AML-193 (cell line): ENCODE measurements at places on chromosomes 16 and 17.

- DNase-seq: no peak
These were observed 182.9 kb downstream of the SHISA9 start for GRCh38 chr16:13084331-13084730.

- DNase-seq: no peak
These were observed 192.6 kb downstream of the MYO1D start for GRCh38 chr17:32684087-32684958.

DNA sequence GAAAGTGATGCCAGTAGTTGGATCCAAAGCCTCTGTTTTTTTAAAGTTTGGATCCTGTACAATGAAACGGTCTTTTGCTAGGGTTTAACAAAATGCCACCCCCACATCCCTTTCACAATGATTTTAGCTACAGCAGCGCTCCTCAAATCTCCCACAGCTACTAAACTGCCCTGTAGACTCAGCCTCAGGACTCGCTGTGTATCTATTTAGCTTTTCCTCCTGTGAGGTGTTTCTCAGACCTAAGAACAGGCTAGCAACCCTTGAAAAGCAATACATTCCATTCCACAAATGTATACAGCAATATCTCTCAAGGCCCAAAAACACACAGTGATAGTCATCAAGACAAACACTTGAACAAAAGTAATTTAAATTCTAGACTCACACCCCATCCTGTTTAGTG lies 206.4 kb downstream of the ZFHX3 start:
- DNase-seq: no peak

DNA sequence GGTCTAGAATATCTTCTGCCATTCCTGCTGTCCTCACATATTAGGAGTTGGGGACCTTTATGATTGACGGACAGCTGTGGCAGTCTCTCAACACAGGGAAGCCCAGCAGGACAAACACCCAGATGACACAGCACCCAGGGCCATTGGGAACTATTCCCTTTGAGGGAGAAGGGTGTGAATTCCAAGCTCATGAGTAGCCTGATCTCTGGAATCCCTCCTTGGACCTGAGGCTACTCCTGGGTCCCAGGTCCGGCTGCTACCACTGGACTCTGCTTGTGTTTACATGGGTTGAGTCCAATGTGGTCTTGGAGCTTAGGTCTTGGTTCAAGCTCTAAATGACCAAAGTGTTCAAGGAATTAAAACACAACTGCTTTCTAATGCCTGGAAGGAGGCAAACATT lies 78.9 kb downstream of the SLC6A2 start:
- DNase-seq: no peak

DNA sequence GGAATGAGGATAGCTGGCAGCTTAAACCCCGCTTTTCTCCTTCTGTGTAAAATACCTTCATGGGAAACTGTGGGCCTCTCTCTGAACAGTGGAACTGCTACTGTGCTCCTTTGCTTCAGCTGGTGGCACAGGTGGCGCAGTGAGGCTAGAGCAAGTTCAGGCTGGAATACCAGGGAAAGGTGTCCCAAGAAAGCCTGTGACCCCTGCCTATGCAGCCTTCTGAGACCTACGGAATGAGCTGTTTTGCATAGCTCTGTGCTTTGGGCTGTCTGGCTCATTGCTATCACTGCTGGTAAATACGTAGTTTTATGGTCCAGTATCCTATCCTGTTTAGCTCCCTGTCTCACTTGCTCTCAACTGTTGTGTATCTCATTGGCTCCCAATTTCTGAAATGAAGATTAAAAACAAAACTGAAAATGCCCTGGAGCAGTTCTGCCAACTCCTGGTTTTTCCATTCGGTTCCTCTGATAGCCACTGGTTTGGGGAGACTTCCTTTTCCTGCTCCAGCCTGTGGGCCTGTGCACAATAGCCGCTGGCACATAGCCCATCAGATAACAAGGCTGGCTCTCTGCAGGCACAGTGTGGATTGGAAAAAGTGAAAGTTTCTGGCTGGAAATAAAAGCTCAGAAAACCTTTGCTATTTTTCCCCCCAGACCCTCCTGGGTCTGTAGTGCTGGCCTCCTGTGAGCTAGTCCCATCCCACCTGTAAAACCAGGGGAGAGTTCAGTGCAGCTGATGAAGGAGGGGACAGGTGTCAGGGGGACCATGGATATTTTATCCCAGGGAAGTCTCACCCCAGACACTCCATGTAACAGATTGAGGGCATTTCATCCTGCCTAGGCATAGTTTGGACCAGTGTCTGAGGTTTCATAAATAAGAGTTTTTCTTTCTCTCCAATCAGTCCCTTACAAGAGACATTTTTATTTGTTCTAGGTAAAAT lies 24.0 kb downstream of the LIMD2 start:
- no peak for DNase-seq

DNA sequence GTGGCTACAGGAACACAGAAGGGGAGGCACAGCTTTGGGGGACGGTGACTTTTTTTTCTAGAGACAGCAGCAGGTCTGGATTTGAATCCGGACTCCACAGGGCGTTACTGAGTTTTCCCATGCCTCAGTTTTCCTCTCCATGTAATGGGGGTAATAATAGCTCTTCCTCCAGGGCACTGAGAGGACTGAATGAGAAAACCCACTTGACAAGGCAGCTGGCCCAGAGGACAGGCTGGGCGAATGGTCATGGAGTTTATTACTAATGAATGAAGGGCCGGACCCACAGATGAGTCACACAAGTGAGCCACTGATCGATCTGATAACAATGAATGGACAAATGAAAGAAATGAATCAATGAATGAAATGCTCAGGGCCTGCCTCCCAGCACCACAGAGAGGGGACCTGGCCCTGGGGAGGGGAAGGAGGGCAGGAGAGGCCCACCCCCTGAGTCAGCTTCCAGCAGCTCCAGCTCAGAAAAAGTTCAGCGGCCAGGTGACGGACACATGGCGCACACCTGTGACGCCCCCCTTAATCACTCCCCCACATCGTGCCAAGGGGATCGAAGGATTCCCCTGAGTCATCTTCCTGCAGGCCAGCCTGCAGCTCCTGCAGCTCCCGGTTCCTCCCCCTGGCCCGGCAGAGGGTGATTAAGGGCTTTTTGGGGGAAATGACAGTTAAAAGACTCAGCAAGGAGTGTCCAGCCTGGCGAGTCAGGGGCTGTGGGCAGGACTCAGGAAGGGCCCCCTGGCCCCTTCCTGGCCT lies 54.3 kb downstream of the SOCS1 start:
- peak; percentile 73 for DNase-seq

DNA sequence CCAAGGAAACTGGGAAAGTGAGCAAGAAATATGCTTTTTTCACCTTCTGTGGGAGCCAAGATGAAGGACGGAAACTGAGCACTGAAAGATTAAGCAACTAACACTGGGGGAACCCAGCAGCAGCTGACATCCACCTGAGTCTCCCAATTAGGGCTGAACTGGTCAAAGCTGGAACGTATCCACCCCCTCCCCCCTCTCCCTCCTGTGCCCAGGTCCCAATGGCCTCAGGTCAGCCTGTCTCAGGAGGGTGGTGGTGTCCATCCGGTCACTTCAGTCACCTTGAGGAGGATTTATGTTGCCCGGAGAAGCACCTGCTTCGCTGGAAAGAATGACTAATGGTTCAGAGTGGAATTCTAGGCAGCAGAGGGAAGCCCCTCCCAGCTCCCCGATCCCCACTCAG lies 10.0 kb downstream of the PEMT start:
- DNase-seq: no peak

DNA sequence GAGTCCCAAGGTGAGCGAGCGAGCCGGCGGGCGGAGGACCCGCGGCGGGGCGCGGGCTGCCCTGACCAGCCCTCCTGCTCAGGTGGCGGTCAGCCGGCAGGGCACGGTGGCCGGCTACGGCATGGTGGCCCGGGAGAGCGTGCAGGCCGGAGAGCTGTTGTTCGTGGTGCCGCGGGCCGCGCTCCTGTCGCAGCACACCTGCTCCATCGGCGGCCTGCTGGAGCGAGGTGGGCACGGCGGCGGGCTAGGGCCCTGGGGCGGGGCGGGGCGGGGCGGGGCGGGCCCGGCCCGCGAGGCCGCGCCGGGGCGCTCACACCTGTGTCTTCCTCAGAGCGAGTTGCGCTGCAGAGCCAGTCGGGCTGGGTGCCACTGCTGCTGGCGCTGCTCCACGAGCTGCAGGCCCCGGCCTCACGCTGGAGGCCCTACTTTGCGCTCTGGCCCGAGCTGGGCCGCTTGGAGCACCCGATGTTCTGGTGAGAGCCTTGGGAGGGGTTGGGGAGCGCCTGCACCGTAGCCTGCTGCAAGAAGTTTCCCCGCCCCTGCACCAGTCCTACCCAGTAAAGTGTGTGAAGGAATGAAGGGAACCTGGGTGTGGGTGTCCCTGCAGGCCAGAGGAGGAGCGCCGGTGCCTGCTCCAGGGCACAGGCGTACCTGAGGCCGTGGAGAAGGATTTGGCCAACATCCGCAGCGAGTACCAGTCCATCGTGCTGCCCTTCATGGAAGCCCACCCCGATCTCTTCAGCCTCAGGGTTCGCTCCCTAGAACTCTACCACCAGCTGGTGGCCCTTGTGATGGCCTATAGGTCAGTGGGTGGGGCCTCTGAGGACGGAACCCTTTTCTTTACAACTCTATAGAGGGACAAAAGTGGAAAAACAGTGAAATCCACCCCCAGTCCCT lies 802 bp downstream of the SETD6 start:
- peak; percentile 10 for DNase-seq

DNA sequence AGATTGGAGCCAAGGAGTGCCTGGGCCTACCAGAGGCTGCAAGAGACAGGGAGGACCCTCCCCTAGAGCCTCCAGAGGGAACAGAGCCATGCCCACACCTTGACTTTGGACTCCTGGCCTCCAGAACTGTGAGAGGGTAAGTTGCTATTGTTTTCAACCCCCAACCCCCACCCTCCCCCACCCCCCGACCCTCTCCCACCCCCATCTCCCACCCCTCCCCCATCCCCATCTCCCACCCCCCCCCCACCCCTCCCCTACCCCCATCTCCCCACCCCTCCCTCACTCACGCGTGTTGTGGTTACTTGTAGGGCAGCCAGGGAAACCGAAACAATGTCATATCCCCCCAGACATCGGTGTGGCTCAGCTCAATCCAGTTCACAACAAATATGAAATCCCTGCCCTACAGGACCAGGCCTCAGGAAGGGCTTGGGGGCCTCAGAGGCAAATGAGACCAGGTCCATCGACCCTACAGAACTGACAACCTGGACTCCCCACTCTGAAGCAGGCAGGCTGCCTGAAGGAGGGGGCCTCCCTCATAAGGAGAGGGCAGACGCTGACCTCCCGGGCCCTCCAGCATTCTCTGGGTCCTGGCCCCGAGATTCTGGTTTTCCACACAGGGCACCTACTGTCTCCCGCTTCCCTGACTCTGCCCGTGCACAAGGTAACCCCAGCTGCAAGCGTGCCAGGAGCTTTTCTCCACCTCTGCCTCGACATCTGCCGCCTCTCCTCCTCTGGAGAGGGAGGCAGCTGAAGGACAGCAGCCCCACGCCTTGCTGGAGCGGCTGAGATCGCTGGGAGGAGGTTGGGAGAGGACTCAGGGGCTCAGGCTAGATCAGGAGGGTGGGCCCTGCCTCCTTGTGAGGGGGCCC lies 3.0 kb upstream of the ZCCHC14 start:
- no peak for DNase-seq

DNA sequence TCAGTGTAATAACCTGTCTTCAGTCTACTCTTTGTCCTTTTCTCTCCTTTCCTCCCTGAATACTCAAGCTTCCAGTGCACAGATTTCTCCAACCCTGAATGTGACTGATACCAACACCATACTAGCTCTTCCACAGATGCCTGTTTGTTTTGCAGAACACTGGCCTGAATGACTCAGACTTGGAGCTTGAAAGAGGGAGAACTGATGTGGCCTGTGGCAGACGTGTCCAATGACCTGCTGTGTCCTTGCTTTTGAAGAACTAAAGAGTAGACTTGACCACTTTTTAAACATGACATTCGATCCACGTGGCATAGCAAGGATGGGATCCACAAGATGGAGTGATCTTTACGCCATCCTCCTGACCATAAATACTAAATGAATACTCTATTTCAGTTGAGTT lies 361.0 kb downstream of the WWOX start:
- DNase-seq: no peak

DNA sequence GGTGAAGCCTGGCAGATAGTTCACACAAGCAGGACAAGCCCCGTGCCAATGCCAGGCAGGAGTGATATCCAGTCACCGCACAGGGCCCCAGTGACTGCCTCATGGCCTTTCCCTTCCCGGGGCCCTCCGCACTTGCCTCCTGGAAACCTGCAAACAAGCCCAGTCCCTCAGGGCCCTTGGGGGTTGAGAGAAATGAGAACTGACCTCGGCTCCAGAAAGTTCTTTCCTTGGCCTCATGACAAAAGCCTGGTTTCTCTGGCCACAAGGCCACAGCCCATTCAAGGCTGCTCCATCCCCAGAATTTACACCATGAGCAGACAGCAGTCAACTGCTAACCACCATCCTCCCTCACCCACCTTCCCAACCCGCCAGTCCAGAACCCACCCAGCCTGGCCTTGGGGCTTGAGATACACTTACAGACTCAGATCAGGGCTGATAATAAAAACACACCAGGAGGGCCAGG lies 77.6 kb downstream of the CCDC182 start:
- no peak for DNase-seq

DNA sequence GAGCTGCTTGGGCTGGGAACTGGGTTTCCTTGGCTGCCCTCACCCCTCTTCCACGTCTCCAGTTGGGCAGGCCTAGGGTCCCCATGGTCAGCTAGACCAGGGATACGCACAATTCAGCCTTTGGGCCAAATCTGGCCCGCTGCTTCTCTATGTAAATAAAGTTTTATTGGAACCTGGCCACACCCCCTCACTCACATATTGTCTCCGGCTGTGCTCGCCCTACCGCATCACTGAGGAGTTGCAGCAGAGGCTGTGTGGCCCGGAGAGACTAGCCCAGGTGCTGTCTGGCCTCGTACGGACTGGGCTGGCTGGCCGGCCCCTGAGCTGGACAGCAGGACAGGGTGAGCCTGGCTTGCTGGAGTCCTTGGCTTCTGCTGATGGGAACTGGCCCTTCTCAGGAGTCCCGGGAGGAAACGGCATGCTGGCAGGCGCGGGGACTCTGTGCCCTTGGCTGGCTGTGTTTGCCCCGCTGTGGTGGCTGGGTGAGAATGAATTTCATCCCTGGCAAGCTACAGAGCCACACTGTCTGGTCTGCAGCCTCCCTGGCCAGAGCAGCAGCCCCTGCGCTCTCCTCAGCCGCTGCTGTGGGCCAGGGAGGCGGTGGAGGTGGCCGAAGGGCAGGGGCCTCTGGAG lies 82.0 kb downstream of the ENGASE start:
- no peak for DNase-seq

GRCh38 chr17:78722246-78722761 lies 59.8 kb downstream of the CYTH1 start:
- no peak for DNase-seq

GRCh38 chr17:12362853-12363455 lies 302.7 kb upstream of the MYOCD start:
- no peak for DNase-seq

GRCh38 chr16:31501226-31501965 lies 6.8 kb downstream of the RUSF1 start:
- DNase-seq: no peak

DNA sequence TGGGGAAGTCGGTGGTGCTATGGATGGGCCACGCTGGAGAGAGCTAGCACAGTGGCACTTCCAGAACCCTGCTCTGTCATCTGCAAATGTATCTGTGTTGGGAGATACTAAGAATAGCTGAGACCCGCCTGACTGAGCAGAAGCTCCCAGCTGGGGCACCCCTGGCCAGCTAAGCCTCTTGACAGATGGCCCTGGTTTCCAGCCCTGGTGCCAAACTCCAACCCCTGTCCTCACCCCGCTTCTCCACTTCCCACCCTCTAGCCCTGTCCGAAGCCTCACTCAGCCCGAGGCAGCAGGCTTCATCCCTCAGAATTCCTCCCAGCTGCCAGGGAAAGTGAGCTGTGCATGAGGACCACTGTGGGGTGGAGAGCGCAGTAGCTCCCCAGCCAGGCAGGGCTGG lies 124.4 kb downstream of the CCDC144A start:
- DNase-seq: no peak
